ENCODE measurements at places on chromosomes 11 and 22. TPM values are rescaled to one million over a fixed set of nuclear protein-coding genes. Genes with fewer than 3 reads are reported as not detected.

PGGHG gene
- total RNA-seq: 7.8 TPM

APOBEC3B gene
- 68.1 TPM for total RNA-seq

- DNase-seq: peak; percentile 53
Measured at GRCh38 chr11:95884376-95884775, 39.5 kb downstream of the MTMR2 start.

DNA sequence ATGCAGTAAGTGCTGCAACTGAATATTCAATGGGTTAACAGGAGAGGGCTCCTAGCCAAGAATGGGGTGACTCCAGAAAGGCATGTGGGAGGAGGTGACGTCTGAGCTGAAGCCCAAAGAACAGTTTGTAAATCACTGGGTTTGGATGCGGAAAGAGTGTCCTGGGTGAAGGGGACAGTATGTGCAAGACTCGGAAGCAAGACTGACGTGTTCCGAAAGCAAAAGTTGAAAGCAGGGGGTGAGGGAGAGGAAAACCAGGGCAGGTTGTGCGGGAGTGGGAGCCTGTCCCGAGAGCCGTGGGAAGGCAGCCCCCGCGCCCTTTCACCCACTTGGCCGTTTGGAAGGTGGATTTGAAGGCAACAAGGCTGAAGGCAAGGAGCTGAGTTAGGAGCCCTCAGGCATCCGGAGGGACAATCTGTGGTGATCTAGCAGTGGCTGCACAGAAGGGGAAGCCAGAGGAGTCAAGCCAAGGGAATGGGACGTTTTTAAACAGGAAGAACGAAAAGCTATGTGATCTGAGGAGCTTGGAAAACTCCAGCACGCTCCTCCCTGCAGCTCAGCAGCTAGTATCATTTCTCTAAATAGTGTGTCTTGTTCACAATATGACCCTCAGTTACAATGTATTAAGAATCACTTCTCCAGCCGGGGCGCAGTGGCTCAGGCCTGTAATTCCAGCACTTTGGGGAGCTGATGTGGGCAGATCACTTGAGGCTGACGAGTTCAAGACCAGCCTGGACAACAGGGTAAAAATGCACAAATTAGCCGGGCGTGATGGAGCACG, 7.7 kb downstream of the SLC25A18 start:
- DNase-seq: peak; percentile 22

- no peak for DNase-seq
Measured at GRCh38 chr11:112584672-112585071, 324.0 kb upstream of the PLET1 start.

GRCh38 chr11:120105576-120105975, 32.3 kb downstream of the TRIM29 start:
- no peak for DNase-seq

Data from epithelial cell of proximal tubule (primary cell).